NCI-H2107 (cell line): ENCODE measurements at places on chromosomes 1 and 21.

DNA sequence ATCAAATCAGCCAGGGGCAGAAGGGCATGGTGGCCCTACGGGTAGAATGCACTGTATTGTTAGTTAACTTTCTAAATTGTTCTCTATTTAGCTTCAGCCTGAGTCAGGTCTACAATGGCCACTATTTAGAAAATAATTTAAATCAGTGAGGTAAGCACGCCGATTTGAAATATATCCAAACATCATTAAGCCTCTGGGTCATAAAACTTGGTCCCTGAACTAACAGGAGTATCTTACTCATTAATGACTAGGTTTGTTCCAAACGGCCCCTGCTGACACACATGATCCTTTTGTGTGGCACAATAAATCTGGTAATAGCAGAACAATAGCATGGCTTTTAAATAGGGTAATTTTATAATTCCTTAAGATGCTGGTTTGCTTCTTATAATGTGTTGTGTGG lies 48.4 kb downstream of the STX6 start:
- DNase-seq, result no peak

DNA sequence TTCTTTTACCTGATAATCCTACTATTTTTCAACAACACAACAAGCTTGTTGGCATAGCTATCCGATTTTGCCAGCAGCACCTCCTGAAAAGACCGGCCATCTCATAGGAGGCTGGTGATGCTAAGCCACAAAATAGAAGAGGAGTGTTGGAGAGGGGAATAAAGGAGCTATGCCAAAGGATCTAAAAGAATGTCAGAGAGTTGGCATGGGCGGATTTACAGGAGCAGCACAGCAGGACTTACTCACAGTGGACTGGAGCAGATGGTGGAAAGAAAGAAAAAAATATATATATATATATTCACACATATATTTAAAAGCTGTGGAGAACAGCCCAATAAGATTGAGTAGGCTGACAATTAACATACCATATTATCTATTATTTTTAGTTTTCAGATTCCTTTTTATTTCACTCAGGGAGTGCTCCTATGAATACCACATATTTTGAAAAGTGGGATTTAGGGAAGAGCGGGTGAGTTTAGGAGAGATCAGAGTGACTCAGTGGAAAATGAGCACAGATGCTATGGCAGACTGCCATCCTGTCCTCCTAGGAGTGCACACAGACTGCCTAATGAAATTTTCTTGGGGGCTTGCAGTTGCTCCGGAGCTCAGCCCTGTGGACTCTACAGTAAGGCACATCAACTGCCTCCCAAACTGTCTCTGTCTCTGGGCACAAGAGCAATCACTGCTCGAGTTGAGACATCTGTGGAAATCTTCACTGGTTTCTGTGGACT lies 394.4 kb upstream of the CHRM3 start:
- no peak for DNase-seq

- no peak for DNase-seq
Observed at GRCh38 chr1:64478594-64479470, 8.9 kb downstream of the CACHD1 start.

GRCh38 chr1:216682752-216683151 lies 40.5 kb downstream of the ESRRG start:
- DNase-seq, result peak; percentile 79

- no peak for DNase-seq
Observed at GRCh38 chr1:48017716-48018115, 20.5 kb upstream of the TRABD2B start.

- no peak for DNase-seq
Observed at GRCh38 chr1:28193701-28194161, 17.2 kb upstream of the PTAFR start.

GRCh38 chr1:162040001-162040400 lies 16.3 kb upstream of the OLFML2B start:
- no peak for DNase-seq

- DNase-seq, result peak; percentile 97
Observed at GRCh38 chr1:32716312-32717148, 14.0 kb upstream of the SYNC start.

DNA sequence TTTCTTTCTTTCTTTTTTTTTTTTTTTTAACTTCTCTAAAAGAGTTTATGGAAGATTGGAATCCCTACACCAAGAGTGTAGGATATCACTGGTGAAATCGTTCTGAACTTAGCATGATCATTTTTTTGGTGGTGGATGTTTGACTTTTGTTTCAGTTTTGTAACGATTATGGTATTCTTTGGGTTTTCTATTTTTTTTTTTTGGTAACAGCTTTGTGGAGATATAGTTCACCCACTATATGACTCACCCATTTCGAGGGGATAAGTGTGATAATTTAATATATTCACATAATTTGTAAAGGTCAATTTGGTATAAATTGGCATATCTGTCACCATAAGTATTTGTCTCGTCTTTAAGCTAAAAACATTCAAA lies 29.2 kb downstream of the AGPAT3 start:
- no peak for DNase-seq
